ENCODE measurements at places on chromosomes 12 and 14.

- DNase-seq, result no peak
These were observed 22.6 kb downstream of the C12orf75 start for GRCh38 chr12:105352940-105353635.

DNA sequence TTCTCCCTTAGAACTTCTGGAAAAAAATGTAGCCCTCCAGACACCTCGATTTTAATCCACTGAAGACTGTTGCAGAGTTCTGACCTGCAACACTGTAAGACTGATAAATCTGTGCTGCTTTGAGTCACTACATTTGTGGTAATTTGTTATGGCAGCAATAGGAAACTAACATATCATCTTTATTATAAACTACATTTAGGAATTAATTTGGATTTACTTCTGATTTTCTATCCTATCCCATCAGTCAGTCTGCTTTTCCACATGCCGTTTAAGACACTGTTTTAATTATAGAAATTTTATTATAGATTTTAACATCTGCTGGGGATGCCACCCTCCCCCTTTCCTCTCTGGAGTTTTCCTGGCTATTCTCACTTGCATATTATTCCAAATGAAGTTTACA, 375.2 kb downstream of the DUSP6 start:
- DNase-seq, result no peak

DNA sequence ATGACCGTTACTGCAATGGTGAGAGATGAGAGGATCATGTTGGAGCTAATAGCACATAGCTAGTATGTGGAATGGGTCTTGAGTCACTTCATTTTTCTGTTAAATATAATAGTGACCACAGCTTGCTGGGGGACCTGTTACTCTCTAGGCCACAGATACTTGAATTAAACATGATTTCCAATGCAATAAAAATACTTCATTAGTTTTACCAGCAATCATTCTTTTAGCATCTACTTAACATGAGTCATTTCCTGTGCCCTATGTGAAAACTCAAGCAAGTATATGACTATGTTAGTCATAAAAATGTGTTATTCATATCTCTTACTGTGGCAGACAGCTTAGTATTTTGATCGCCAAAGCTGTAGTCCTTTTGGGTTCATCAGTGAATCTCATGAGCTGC, 798.8 kb downstream of the SLC16A7 start:
- DNase-seq, result no peak

- no peak for DNase-seq
These were observed 28.8 kb downstream of the SERPINA3 start for GRCh38 chr14:94640721-94641631.

GRCh38 chr14:34224221-34224620, 237.8 kb downstream of the SPTSSA start:
- no peak for DNase-seq

- no peak for DNase-seq
These were observed 360.9 kb downstream of the NAV3 start for GRCh38 chr12:78191611-78192010.

DNA sequence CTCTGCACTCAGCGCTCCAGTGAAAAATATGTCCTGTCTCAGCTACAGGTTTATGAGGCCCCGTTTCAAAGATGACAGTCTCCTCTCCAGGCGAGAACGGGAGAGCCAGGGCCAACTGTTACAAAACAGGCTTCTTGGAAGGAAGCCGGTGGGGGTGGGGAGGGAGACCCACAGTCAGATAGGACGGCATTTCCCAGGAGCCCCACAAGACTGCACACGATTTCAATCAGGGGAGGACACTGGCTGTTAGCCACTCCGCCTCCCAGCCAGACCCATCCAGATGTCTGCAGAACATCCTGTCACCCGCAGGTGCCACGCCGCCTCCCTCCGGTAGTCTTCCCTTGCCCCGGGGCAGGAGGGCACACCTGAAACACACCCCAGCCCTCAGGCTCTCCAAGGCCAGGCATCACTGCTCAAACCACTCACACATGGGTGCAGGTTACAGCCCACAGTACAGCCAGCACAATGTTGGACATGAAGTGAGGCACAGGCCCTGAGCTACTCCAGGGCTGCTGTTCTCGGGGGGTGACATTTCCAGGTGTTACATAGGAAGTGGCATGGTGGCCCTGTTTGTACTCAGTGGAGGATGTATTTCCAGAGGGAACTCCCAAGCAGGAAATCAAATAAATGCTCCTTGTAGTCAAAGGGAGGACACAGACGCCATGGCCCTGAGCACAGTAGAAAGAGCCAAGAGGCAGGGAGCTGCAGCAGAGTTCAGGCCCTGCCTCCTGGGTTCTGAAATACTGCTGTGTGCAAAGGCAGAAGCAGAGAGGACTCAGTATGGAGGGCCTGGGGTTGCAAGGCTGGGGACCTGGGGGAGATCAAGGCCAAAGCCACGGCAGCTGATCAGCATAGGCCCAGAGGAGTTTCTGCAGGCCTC, 138.1 kb downstream of the BCL11B start:
- DNase-seq, result no peak

GRCh38 chr12:130337488-130338303, at the start of gene PIWIL1:
PIWIL1 (plus strand) TSS chr12:130337887; CDS start chr12:130342592, 4,705 bp downstream.
- DNase-seq, result peak; percentile 39

DNA sequence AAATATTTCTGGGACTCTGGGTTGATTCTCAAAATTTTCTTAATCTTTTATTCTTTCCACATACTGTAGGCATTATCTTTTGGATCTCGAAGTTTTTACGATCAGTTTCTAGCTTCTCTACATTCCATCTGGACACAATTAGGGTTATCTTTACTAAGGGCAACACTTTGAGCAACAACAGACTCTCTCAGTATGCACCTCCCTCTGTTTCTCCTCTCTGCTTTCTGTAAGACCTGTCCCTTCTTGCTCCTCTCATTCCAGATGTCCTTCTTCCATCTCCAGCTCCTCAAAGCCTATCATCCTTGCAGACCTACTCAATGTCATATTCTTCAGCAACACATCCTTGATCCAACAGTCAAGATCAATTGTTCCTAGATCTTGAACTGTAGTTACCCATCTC, 457.0 kb downstream of the SLC6A15 start:
- no peak for DNase-seq

- no peak for DNase-seq
These were observed 32.3 kb upstream of the ESR2 start for GRCh38 chr14:64326502-64326901.

DNA sequence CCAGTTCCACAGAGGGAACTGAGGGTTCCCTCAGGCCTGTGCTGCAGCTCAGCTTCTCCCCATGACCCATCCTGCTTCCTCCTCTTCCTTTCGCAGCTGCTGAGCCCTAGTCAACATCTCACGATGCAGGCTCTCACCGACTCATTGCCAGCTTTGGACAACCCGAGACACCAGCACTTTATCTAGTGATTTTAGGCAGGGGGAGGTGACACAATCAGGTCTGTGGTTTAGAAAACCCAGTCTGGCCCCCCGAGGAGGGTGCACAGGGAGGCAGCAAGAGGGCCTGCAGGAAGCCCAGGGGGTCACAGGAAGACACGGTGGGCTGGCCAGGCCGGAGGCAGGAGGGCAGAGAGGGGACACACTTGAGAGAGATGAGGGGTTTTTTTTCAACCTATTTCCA, 35.4 kb downstream of the DIO3 start:
- DNase-seq, result no peak

DNA sequence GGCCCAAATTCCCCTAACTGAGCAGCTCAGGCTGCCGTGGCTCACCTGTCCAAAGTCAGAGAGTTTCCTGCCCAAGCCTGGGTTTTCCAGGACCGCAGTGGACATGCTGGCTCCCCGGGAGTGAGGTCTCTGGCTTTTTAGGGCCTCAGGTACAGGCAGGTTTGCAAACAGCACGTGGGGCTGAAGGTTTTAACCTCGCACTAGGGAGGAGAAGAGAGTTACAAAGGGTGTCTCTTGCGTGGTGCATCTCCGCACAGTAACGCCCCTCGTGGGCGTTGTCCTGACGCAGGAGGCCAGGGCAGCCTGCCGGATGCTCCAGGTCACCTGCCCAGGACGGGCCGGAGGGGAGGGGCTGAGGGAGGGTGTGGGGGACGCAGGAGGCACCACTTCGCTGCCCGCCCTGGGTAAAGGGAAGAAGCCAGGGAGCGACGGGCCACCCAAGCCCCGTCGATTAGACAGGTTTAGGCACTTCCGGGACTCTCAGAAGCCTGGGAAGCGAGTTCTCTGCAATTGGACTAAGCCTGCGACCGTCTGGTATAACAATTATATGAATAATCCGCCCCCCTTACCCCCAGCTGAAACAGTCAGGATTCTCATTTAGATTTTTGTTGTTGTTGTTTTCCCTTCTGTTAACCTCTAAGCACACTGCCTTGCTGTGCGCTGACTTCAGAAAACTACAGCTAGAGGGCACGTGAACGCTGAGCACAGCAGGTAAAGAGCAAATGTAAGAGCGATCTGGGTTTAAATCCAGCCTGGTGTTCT, at the start of gene PAH:
PAH (minus strand) TSS at position 219 of the 762 bp plus-strand sequence; CDS start at position 105, 114 bp downstream.
- DNase-seq, result no peak

DNA sequence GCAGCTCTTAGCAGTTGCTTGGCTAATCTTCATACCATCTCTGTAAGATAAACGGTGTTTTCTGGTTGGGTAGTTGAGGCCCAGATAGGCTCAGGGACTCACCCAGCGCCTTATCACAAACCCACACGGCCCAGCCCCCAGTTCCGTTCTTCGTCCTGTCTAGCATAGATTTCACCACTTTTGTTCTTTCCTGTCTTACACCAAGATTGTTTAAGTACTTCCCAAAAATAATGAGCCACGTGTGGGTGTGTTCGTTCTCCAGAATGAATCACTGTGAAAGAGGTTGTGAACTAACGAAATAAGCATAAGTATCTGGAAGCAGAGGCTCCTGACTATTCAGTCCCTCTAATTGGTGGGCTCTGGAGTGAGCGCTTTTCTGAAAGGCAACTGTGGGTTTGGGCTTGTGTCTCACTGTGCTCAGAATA, 21.4 kb downstream of the ACVR1B start:
- no peak for DNase-seq

DNA sequence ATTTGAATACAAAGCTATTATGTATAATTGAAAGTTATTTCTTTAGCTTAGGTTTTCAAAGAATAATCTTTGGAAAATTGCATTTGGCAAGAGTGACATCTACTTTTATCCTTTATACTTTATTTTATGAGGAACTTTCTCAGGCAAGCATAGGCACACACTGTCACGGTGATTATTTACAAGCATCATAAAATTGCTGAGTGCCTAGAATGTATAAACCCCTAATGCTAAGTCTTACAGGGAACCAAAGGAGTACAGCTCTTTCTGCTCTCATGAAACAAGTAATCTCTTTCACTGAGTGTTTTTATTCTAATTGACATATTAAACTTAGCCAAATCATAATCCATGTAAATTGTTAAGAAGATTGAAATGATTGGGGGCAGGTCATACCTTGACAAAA, 154.9 kb downstream of the FSCB start:
- no peak for DNase-seq

DNA sequence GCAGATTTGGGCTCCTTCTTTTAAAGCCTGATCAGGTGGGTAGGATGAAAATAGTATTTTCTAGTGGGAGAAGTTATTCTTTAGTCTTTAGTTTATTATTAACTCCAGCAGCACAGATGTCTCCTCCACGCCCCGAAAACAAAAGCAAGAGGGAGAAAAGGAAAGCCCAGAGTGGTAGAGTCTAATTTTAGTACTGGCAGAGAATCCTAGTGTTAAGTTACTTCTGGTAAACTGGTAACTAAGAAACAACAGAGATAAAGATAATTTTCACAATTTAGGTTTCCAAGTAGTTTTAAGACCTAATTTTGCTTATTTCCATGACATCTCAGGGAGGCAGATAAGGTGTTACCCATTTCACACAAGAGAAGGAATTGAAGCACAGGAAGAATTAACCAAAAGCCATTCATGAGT, 16.3 kb downstream of the ATP5MC2 start:
- no peak for DNase-seq

GRCh38 chr14:90575781-90576180, 179.0 kb downstream of the CALM1 start:
- no peak for DNase-seq

- no peak for DNase-seq
These were observed 170.0 kb downstream of the ZFP36L1 start for GRCh38 chr14:68622856-68623255.

GRCh38 chr14:100692256-100692655, 34.4 kb upstream of the DLK1 start:
- DNase-seq, result no peak

All from D341Med (cell line).